ENCODE measurements at places on chromosomes 4 and X.

GRCh38 chrX:13081395-13082205 is 37.2 kb upstream of the FAM9C start:
- no peak for DNase-seq

GRCh38 chr4:101252721-101253120 is 94.6 kb downstream of the PPP3CA start:
- DNase-seq = no peak

- DNase-seq = no peak
Observed at GRCh38 chrX:47174376-47174775, 19.3 kb upstream of the UBA1 start.

GRCh38 chr4:123856689-123857545 is 460.3 kb downstream of the SPRY1 start:
- no peak for DNase-seq

DNA sequence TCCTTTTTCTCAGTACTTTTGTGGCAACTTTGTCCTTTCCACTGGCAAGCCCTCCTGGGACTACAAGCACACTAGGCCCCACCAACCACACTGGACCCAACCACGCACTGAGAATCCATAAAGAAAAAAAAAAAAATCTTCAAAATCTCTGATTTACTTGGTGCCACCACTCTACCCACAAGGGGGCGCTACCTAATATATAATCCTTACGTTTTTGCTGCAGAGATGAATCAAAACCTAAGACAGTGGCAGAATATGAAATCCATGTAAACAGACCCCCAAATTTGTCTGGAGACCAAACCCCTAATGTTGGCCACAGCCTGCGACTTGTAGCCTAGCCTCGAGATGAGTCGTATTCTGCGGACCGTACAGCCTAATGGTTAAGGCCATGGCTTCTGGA is 63.5 kb upstream of the ARHGAP36 start:
- no peak for DNase-seq

DNA sequence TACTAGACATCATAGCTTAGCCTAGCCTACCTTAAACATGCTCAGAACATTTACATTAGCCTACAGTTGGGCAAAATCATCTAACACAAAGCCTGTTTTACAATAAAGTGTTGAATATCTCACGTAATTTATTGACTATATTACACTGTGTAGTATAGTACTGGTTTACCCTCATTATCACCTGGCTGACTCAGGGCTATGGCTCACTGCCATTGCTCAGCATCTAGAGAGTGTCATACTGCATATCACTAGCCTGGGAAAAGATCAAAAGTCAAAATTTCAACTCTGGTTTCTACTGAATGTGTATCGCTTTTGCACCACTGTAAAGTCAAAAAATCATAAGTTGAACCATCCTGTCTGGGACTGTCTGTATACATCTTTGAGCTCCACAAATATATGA is 78.6 kb downstream of the CEP44 start:
- DNase-seq = no peak

GRCh38 chr4:7342223-7343080 is 92.3 kb downstream of the PSAPL1 start:
- DNase-seq = no peak

DNA sequence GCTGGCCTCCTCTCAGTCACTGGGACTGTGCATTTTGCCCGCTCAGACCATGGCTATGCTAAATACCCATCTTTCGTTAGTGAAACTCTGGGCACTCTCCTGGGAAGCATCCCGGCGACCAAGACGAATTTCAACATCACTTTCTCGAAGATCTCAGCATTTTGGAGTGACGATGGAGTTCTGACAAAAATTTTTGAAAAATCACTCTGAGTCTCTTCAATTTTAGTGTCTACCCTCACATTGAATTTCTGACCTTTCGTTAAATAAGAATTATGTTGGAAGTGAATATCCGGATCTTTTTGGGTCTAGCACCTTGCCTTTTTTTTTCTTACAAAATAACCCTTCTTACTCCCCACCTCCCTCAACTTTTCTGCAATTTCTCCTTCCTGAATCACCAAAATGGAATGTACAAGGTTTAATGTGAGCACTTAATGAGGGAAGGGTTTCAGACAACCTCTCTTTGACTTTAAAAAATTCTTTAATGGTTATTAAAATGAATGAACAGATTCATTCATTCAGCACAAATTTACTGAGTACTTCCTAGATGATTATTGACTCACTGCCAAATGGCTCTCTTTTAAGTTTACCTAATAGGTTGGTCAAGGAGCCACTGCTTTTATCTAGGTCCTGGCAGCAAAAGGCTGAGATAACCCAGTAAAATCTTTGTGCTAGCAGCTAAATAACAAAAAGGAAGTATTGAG is 746 bp upstream of the AADAT start:
- no peak for DNase-seq

GRCh38 chr4:79170077-79170476 is 155.8 kb downstream of the NAA11 start:
- DNase-seq = no peak

- no peak for DNase-seq
Observed at GRCh38 chrX:69387567-69388487, 116.3 kb upstream of the NALF2 start.

DNA sequence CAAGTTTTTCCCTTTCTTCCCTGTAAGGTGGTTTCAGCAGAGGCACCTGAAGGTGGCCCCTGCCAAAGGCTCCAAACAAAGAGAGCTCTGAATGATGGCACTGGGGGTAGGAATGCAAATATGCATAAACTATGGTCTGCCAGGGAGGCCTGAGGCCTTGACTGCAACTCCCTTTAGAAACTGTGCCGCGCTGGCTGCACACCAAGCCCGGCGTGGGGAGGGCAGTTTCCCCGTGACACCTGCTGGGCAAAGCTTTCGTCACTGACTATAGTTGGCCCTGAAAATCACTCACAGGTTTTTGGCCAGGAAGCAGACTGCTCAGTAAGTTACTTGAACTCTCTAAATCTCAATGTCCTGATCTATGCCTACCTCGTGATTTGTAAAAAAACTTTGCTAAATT is 97.8 kb upstream of the ATOH1 start:
- no peak for DNase-seq

- no peak for DNase-seq
Observed at GRCh38 chr4:142845293-142846107, 601 bp downstream of the INPP4B start.

GRCh38 chr4:26139310-26139924 is 181.4 kb upstream of the RBPJ start:
- no peak for DNase-seq

- no peak for DNase-seq
Observed at GRCh38 chr4:174217273-174218126, 66.0 kb downstream of the FBXO8 start.

GRCh38 chrX:127112726-127113125 is 293.2 kb downstream of the PRR32 start:
- DNase-seq = no peak

DNA sequence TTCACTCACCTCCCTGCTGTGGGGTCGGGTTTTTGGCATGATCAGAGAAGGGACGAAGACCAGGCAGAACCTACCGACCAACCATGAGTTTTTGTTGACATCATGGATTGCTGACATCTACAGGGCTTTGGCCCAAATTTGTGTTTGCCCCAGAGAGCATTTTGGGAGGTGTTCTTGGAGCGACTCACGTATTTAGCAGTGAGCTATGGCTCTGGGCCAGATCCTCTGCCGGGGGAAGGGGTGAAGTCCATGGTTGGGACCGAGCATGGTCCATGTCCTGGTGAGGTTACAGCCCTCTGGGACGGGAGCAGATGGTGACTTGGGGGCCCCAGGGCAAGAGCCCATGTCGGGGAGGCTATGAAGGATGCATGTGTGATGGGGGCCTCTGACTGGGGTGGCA is 17.4 kb downstream of the SORCS2 start:
- no peak for DNase-seq

DNA sequence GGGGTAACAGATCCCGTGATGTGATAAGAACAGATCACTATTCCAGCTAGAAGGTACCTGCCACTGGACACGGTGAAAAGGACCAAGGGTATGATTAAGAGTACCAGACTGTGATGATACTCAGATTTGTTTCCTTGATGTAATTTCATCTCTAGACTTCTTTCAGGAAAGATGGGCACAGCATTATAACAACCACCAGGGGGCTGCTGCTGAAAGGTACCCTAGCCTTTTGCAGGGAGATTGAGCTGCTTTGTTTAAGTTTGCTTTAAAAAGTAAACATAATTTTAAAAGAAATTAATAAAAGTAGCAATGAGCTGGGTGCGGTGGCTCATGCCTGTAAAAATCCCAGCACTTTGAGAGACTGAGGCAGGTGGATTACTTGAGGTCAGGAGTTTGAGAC is 145.4 kb downstream of the EMCN start:
- DNase-seq = no peak

DNA sequence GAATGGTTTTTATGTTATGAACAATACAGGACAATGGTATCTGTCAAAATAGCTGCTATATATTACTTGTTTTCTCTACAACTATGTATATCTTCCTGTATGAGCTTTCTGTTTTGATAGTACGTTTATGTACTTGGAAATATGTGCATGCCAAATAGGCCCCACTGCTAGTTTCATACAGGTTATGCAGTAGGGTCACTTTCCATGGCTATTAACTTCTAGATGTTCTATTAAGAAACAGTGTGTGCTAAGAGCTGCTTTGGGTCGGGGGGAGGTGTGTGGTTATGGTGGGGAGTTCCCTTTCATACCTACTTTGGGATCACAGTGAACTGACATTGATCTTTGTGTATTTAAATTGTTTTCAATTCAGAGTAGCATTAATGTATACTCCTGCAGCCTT is 30.9 kb downstream of the RBPJ start:
- no peak for DNase-seq

DNA sequence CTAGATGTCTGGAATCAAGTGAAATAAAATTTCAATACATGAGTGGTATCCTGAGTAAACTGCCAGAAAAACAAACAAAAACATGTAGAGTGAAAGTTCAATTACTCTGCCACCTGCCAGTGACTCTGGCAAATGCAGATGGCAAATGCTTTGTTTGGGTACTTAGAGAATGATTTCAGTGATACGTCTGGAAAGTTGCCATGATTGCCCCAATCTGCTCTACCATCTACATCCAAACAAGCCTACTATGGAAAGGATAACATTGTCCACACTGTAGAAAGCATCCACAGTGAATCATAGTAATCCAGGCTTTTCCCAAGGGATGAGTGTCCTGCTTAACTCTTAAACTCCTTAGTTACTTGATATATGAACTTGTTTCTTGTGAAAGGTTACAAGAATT is 3.4 kb downstream of the SPATA4 start:
- DNase-seq = no peak

DNA sequence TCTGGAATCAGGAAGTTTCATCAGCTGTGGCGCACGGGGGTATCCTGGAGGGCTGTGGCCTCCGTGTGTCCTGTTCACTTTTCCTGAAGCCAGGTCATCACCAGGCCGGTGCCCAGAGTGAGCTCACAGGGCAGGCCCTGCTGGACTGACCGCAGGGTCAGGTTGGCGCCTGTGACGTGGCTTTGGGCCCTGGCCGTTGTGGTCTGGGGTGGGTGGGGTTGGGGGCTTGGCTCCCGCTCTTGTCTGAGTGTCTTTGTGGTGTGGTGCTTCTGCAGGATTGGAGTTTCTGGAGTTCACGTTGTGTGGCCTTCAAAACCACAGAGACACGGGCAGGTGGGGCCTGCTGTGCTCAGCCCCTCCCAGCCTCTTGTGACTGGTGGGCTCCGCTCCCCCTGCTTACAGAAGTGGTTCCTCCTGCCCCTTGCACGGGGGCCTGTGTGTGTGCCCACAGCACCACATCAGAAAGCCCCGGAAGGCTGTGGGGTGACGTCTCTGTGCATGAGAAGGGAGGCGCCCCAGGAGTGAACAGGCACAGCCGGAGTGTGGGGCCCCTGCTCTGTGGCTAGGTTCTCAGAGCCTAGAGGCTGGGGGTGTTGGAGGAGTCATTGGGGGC is 9.5 kb downstream of the RGS12 start:
- peak; percentile 54 for DNase-seq

GRCh38 chrX:39613482-39613995 is 484.2 kb downstream of the BCOR start:
- peak; percentile 6 for DNase-seq

- DNase-seq = no peak
Observed at GRCh38 chr4:165355900-165356300, 22.9 kb upstream of the CPE start.

- no peak for DNase-seq
Observed at GRCh38 chr4:133102043-133102442, 47.1 kb upstream of the PCDH10 start.

- DNase-seq = no peak
Observed at GRCh38 chr4:84583876-84584380, 1.0 kb downstream of the CDS1 start.

- no peak for DNase-seq
Observed at GRCh38 chr4:22573198-22573597, 57.3 kb upstream of the ADGRA3 start.

DNA sequence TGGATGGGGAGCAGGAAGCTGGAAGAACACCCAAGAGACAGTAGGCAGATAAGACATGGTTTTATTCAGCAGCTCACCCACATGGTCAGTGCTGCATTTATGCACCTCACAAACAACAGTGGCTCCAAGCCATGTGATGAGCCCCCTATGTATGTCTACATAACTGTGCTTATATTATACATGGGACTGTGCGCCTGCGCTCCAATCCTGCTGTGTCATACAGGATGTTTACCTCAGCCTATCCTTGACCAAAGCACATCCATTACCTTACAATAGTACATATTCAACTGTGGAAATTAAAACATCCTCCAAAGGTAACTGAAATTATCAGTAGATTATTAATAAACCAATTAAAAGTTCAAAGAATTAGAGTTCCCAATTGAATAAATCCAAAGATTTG is 44.1 kb upstream of the SGMS2 start:
- no peak for DNase-seq

- no peak for DNase-seq
Observed at GRCh38 chr4:2842687-2843262, 869 bp upstream of the ADD1 start.

GRCh38 chrX:49838374-49838773 is 9.3 kb downstream of the PAGE4 start:
- no peak for DNase-seq

All from stimulated activated CD4-positive, alpha-beta T cell treated with anti-CD3 and anti-CD28 coated beads, Interleukin-15, amount 100 ng/mL, for 1 hour (primary cell).